Choroid plexus epithelial cell (primary cell): ENCODE measurements at places on chromosomes 1 and 21.

GRCh38 chr1:243475966-243476365 lies 220.1 kb downstream of the SDCCAG8 start:
- DNase-seq: peak; percentile 73

- no peak for DNase-seq
These were observed 104.5 kb downstream of the URB2 start for GRCh38 chr1:229730573-229730972.

DNA sequence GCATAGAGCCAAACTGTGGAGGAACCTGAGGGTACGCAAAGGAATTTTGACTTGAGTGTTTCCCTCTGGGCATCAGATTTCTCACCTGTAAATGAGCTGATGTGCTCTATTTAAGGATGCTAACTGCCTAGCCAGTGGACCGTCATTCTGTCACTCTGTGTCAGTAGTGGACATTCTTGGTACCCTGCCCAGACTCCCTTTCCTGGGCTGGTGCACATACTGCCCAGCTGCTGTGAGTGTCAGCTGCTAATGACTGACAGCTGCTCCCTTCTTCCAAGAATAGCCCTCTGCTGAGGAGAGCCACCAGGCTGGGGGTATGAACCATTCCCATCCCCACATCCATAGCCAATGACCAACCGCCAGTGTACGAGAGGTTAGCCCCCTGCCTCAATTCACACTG lies 193.1 kb upstream of the DAB1 start:
- DNase-seq: no peak

GRCh38 chr1:197961933-197962332 lies 44.8 kb downstream of the LHX9 start:
- DNase-seq: no peak

DNA sequence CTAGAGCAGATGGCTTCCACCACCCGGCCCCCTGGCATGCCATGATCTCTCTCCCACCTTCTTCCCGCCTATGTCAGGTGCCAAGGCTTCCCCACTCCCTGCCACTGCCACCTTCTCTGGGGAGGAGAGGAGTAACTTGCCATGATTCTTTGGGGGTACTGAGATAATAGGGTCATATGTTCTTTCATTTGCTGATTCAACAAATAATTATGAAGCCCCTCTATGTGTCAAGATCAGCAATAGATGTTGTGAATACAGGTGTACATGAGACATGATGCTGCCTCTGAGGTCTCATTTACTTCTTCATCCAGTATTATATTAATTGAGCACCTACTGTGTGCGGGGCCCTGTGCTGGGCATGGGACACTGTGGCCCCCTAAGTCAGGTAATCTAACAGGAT lies 6.0 kb upstream of the VWA5B1 start:
- no peak for DNase-seq
